Astrocyte (in vitro differentiated cells and primary cell): ENCODE measurements at places on chromosomes 6 and 20. TPM values are rescaled to one million over a fixed set of nuclear protein-coding genes. Genes with fewer than 3 reads are reported as not detected.

The ARHGAP40 gene
- 0.27 TPM in 1 of 2 replicates, not detected in the other for total RNA-seq

DNA sequence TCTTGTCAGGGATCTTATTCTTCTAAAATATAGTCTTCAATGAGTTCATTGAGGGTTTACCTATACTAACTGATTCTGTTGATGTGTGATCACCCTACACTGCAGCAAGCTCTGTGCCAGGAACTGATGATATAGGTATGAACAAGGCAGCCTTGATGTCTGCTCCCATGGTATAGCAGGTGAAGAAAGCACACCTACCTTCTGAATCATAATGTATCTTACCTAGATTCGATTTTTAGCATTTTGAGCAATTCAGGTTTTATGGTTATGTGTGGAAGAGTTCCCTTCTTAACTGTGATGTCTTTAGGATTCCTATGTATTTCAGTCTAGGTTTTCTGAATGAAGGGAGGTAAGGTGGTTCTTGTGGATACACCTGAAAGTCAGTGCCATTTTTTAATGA is 223.0 kb downstream of the DOK5 start:
- no peak for DNase-seq
- no peak overlapping the region for H3K27ac ChIP-seq
- H3K36me3 ChIP-seq, result no peaks in the 10 kb centered on the region
- no peaks in the 10 kb centered on the region for H3K4me1 ChIP-seq
- no peaks in the 10 kb centered on the region for H3K27me3 ChIP-seq
- H3K4me3 ChIP-seq, result no peak overlapping the region

DNA sequence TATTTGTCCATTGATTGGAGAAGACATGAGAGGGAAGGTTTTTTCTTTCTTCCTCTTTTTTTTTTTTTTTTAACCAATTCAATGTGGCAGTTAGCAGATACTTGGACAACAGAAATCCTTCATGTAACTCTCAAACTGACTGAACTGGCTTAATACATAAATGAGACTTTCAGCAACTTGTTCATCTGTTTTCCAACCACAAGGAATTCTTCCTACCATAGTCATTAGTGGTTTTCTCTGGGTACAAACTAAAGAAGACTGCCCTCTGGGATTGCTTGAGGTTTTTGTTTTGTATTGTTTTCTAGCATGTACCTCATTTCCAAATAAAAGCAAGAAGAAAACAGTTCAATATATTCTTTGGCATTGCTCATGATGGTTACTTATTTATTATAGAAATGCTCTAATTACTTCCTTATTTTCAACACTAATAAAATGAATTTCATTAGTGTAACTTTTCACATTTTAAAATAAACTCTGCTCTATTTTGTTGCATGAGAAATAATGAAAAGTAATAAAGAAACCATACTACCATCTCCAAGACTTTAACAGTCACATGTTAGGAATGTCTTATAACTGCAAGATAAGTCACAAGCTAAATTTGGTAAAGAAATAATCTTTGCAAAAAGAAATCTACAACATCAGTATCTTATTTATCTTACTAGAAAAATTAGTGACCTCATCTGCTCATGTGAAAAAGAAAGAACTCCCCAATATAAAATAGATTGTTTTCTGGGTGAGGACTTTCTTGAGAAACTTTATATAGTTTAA is 52.0 kb downstream of the ME1 start:
- DNase-seq, result peak; percentile 84
- H3K4me1 ChIP-seq, result peaks cover 5% of the 10 kb centered on the region
- no peak overlapping the region for H3K4me3 ChIP-seq
- no peaks in the 10 kb centered on the region for H3K27me3 ChIP-seq

GRCh38 chr6:126152372-126152745 is 166.0 kb downstream of the TRMT11 start:
- DNase-seq, result no peak
- H3K36me3 ChIP-seq, result no peaks in the 10 kb centered on the region

GRCh38 chr6:138971601-138972000 is 16.5 kb downstream of the REPS1 start:
- DNase-seq, result peak; percentile 25
- peak overlapping the region; percentile 17 for H3K4me3 ChIP-seq
- H3K27ac ChIP-seq, result peak overlapping the region; percentile 89
- H3K4me1 ChIP-seq, result peaks cover 43% of the 10 kb centered on the region
- H3K27me3 ChIP-seq, result no peaks in the 10 kb centered on the region

DNA sequence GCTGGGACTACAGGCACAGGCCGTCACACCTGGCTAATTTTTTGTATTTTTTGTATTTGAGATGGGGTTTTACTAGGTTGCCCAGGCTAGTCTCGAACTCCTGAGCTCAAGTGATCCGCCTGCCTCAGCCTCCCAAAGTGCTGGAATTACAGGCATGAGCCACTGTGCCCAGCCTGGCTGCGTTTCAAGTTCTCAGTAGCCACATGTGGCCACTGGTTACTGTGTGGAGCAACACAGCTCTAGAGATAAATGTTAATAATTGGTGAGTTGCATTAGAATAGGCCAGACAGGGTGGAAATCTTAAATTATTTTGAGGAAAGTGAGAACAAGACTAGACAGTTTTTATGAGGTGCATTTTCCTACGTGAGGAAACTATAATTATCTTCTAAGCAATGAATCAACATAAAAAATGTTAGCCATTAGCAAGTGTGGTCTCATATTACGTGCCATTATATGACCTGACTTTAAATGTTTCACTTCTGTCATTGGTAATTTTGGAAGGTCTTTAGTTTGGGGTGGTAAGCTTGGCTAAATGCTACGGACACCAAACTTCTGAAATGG is 129.6 kb downstream of the PLEKHG1 start:
- no peak overlapping the region for H3K4me3 ChIP-seq
- H3K4me1 ChIP-seq, result no peaks in the 10 kb centered on the region
- H3K36me3 ChIP-seq, result no peaks in the 10 kb centered on the region
- no peak for DNase-seq
- H3K27ac ChIP-seq, result no peak overlapping the region

The TPD52L1 gene
- total RNA-seq, result 32.4 and 32.8 TPM in 2 replicates

The VWA7 gene
- total RNA-seq, result 0.54 and 0.94 TPM in 2 replicates

The DLK2 gene
- total RNA-seq, result 0.41 and 0.68 TPM in 2 replicates

GRCh38 chr6:38057994-38058393 is 238.5 kb downstream of the ZFAND3 start:
- no peaks in the 10 kb centered on the region for H3K27me3 ChIP-seq
- H3K36me3 ChIP-seq, result peaks cover 15% of the 10 kb centered on the region
- no peak overlapping the region for H3K4me3 ChIP-seq

DNA sequence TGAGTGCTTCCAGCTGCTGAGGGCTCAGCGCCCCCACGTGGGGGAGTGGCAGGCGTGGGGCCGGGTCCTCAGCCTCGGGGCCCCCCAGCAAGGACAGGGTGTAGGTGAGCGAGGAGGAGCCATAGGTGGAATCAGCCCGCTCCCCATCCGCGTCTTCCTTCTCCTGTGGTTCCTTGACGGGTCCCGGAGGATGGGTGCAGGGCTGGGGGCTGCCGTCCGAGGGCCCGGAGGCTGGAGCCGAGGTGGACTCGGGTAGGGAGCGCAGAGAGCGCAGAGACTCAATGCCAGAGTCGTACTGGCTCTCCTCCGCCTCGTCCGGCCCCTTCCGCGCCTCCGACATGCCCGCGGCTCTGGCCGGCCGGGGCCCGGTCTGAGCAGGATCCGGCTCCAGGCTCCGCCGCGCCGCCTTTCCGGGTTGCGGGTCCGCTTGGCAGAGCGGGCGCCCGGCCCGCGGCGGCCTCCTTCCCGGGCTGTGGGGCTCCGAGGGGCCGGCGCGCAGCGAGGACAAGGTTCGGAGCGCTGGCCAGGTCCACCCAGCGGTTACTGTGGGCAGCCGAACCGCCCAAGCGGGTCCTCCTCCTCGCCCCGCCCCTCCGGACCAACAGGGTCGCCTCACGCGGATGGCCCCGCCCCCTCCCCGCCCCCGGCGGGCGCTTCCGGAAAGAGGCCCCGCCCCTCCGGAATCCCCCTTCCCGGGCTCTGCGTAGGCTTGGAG is at the start of gene NFKBIE:
Gene NFKBIE (minus strand): TSS at position 545 of the 715 bp plus-strand sequence. CDS start 205 bp downstream, at position 340.
- DNase-seq, result peak; percentile 83
- H3K4me3 ChIP-seq, result peak within 1 kb of the TSS; percentile 71
- H3K27ac ChIP-seq, result peak within 1 kb of the TSS; percentile 64
- no peaks in the 10 kb centered on the region for H3K36me3 ChIP-seq

- H3K36me3 ChIP-seq, result no peaks in the 10 kb centered on the region
- peaks cover 13% of the 10 kb centered on the region for H3K4me1 ChIP-seq
- DNase-seq, result no peak
- peak overlapping the region; percentile 80 for H3K4me3 ChIP-seq
- H3K27ac ChIP-seq, result peak overlapping the region; percentile 18
- no peaks in the 10 kb centered on the region for H3K27me3 ChIP-seq
Measured at GRCh38 chr6:108074057-108074358, 533 bp downstream of the OSTM1 start.
